Activated T-helper 1 cell treated with anti-CD3 and anti-CD28 coated beads, Interleukin-2, amount 50 U/mL, for 16 hours (primary cell): ENCODE measurements at places on chromosomes 6 and 20.

DNA sequence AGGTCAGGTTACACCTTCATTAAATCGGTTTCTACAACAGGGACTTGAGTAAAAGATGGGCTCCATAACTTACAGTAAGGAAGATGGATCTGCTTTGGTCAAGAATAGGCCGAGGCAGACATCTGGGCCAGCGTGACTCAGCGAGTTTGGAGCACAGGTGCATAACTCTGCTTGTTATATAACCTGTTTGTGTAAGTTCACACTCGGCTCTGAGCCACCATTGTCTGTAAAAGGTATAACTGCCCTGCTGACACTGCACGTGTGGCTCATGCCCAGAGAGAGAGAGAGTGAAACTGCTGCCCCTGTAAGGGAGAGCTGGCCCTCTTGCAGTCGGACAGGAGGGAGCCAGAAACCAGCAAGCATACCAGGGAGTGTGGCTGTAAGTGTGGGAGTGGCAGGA lies 737.9 kb upstream of the SLC35B3 start:
- no peak for DNase-seq

DNA sequence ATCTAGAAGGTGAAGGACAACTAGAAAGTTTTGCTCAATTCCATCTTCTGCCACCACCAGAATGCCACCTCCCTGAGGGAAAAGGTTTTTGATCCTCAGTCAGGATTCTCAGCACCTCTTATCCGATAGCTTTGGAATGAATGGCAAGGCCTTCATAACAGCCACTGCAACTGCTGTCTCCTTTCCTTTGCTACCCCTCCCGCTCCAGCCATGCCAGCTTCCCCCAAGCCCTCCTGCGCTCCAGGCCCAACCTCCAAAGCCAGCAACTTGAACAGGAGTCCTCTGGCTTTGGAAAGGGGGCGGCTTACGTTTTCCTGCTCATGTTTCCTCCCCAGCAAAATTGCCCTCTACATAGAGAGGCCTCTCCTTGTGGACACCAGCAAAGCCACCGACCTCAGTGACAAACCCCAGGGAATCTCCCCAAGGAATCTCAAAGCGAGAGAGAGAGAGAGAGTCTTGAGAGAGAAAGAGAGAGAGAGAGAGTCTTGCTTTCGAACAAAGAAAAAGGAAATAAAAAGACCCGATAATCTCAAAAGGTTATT lies 420 bp upstream of the BTN2A1 start:
- DNase-seq = no peak

DNA sequence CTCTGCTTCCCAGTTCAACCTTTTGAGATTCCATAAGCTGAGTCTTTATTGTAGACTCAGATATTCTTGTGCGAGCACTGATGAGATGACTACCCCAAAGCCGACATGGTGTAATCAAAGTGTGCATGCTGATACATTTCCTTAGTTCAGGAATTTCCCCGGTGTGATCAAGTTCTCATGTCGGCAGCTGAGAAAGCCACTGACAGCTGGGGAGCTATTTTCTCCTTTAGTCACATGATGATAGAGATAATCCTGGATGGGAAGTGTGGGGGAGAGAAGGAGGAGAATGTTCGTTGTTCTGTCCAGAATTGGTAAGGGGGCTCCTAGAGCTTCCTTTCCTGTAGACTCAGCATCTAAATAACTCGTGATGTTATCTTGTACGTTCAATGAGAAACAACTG lies 7.7 kb upstream of the CAP2 start:
- DNase-seq = no peak

DNA sequence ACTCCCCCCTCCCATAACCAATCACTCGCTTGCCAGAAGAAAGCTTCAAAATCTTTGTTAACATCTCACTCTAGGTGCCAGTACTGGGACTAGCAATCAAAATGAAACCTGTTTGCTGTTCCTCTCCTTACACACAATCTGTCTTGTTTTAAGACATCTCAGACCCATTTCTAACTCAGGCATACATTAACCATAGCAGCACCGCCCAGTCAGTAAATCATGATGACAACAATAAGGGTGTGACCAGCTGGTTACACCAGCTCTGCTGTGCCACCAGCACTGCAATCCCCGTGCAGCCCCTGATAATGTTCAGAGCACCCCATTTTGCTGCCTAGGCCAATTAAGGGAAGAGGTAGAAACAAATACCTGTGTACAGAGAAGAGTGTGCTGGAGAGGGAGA lies 185.2 kb upstream of the TAB2 start:
- DNase-seq = no peak

- DNase-seq = no peak
Measured at GRCh38 chr6:86502497-86502896, 434.8 kb upstream of the HTR1E start.

DNA sequence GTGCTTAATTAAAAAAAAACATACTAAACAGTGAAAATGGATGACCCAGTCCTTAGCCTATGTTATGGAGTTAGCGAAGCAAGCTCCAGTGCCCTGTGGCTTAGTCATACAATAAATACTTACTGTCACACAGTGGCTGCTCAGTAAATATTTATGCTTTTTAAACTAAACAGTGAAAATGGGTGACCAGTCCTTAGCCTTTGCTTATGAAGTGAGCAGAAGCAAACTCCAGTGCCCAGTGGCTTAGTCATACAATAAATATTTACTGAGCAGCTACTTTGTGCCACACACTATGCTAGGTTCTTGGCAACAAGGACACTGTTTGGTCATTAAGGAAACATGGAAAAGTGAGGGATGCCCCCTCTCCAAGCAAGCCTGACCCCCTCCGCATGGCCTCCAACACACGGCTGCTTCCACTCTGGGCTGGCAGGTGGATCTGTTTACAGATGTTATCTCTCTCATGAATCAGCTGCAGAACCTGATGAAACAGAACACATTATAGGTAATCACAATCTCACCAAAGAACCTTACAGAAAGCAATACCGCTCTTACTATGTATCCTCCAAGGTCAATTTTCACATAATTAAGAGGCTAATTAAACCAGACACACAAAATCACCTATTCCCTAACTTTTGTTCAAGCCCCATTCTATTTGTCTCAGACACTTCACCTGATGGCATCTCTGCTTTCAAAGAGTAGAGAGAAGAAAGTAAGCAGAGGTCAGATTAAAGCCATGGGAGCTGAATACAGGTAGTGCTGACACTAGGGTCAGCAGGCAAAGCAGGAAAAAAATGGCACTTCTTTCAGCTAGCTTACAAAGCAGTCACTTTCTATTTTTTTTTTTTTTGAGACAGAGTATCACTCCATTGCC lies 27.3 kb downstream of the CDK5RAP1 start:
- no peak for DNase-seq

DNA sequence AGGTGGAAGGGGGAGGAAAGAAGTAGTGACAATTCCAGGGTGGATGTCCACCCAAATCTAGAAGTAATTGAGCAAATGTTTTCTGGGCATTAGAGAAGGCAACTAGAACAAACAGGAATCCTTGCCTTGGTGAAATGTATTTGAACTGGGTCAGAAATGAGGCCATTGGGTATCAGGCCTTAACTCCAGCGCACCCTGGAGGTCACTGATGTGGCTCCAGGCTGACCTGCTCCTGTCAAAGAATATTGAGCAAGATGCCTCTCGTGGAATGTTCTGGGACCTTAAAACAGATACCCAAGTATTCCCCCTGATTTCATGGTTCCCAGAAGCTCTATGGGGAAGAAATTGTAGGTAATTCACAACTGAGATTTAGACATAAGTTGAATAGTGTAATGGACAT lies 6.9 kb downstream of the HLA-DPB1 start:
- DNase-seq = no peak

DNA sequence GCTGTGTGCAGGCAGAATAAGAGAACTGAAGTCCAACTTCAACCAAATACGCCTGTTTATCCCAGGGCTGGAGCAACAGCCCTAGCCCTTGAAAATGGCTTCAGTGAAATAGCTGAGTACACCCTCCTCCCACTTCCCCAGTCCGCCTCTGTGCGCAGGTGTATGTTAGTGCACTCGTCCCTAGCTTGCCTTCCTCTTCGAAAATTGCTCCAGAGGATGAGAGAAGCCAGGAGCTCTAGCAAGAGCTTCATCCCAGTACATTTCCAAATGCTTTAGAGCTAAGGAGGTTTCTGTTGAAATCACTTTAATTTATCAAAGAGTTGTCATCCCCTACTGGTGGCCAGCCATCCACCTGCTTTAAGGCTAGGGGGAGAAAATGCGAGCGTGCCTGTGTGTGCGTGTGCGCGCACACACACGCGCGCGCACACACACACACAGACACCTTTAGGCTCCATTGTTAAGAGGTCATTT lies 5.4 kb upstream of the POU3F2 start:
- no peak for DNase-seq

- no peak for DNase-seq
Measured at GRCh38 chr6:37669306-37669705, 28.4 kb downstream of the MDGA1 start.

DNA sequence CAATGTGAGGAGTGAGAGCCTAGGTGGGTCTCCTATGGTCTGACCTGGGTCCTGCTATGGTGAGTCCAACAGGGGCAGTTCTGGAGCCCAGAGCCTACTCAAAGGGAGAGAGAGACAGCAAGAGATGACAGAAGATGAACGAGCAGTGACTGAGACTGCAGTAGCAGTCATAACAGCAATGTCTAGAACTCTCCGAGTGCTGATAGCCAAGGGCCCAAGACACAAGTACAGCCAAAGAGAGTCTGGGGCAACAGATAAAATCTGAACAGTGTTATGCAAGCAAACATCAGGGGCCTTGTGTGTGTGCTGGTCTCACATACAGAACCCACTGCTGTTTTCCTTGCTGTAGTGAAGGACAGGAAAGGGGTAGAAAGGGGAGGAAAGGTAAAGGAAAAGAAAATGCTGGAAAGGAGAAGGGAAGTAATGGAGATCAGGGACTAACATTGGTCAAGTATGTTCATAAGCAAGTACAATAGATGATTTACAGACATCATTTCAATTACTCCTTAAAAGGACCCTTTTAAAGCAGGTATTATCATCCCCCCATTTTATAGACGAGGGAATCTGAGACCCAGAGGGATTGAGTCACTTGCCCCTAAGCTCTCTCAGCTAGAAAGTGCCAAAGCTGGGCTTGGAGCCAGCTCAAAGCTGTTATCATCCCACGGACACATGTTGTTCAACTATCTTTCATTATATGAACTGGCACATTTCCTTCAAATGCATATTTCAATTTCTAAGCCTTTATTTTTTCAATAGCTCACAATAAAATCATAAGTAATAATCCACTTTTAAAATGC lies 182.3 kb upstream of the RAB32 start:
- no peak for DNase-seq

DNA sequence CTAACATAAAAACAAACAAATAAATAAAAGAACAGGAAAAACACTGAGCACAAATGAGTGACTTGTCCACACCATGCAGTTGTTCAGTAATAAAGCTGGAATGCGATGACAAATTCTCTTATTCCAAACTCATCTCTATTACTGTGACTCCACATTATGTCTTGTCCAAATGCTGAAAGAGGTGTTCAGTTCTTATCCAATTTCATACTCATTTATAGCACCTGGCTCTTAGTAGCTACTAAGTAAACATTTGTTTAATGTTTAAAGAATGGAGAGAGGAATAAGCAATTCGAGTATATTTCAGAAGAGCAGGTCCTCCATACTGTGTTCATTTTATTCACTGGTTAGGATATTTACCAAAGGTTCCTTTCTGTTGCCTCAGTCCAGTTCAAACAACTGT lies 439.0 kb upstream of the JAG1 start:
- no peak for DNase-seq
